ENCODE measurements at places on chromosomes 5 and 9.

- DNase-seq: no peak
Measured at GRCh38 chr5:105878402-105878801, 1792.3 kb downstream of the EFNA5 start.

GRCh38 chr5:32498484-32498883 is 53.9 kb upstream of the ZFR start:
- DNase-seq: no peak

DNA sequence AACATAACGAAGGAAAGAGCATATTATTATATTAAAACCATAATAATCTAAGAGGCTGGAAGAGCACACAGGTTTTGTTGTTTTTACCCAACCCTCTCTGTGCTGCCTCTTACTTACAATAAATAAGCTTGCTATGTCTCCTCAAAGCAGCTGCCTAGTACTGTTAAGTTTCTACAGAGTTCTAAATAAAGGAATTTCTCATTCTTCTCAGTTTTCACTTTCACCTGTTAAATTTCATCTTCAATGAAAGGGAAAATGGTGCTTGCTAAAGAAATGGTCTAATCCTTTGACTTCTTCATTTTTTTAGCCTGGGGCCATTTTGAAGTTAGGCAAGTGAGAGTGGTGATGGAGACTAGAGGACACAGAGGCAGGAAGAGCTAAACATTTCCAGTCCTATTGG is 396.1 kb downstream of the MAN2A1 start:
- no peak for DNase-seq

GRCh38 chr9:86287013-86287412 is 4.7 kb upstream of the ISCA1 start:
- peak; percentile 84 for DNase-seq

DNA sequence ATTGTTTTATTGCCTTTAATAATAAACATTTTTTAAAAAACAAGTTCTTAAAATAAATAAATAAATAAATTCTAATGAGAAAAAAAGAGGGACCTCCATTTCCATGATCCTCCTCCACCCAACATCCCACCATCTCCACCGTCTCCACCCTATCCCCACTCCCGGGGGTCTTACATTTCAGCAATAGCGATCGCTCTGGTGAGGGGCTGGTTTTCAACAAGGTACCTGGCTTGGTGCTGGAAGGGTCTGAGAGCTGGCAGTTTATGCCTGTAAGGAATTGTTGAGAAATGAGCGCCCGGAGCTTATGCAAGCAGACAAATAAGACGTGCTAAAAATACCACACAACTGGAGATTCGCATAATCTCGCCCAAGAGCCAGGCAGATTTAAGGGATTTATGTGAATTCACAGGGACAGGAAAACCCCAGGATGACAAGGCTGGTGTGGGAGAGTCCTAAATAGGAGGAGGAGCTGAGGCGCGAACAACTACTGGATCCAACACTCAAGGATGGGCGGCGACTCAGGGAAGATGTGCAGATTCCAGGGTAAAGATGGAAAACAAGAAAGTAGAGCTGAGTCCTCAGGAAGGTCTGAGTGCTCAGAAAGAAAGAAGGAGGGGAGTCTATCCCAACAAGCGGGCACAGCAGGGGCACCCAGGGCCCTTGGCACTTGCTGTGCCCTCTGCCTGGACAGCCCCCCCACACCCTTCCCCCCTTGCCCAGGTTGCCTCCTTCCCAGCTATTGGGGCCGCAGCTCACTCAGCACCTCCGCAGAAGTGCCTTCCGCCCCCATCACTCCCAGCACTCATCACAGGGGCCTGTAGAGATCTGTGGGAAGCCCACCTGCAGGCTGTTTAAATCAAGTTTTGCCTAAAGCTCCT is 27.0 kb downstream of the TRIM14 start:
- DNase-seq: peak; percentile 61

DNA sequence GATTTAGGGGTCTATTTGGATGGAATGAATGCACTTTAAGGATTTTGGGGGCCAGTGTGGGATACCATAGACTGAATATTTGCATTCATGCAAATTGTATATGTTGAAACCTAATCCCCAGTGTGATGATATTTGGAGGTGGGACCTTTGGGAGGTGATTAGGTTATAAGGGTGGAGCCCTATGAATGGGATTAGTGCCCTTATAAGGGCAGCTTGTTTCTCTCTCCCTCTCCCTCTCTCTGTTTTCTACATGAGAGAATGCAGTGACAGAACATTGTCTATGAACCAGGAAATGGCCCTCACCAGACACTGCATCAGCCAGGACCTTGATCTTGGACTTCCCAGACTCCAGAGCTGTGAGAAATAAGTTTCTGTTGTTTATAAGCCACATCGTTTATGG is 166.1 kb downstream of the MED10 start:
- no peak for DNase-seq

GRCh38 chr9:18544456-18544855 is 70.5 kb downstream of the ADAMTSL1 start:
- no peak for DNase-seq

- DNase-seq: peak; percentile 53
Measured at GRCh38 chr9:112224401-112225289, 49.5 kb upstream of the SUSD1 start.

- DNase-seq: no peak
Measured at GRCh38 chr9:121297389-121297788, 29.4 kb downstream of the GSN start.

DNA sequence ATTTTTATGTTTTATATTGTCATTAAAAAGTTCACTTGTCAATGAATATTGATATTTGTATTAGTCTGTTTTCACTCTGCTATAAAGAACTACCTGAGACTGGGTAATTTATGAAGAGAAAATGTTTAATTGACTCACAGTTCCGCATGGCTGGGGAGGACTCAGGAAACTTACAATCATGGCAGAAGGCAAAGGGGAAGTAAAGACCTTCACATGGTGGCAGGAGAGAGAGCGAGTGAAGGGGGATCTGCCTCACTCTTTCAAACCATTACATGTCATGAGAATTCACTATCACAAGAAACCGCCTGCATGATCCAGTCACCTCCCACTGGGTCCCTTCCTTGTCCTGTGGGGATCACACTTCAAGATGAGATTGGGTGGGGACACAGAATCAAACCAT is 27.4 kb downstream of the SRD5A1 start:
- no peak for DNase-seq

- DNase-seq: no peak
Measured at GRCh38 chr9:132293145-132293721, 61.6 kb downstream of the SETX start.

DNA sequence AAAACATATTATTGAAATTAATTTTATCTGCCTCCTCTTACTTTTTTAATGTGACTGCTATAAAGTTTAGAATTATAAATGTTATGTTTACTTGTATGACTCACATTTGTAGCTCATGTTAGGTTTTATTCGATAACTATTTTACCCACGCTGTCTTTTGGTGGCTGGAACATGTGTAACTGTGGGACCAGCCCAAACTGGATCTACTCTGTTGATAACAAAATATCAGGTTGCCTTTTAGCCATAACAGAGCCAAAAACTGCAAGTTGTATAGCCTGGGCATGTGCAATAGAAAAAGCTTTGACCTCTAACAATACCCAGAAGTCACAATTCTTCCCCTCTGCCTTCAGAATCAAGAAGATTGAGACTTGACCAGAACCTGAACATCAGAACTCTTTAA is 356.5 kb downstream of the PRELID2 start:
- DNase-seq: peak; percentile 58

DNA sequence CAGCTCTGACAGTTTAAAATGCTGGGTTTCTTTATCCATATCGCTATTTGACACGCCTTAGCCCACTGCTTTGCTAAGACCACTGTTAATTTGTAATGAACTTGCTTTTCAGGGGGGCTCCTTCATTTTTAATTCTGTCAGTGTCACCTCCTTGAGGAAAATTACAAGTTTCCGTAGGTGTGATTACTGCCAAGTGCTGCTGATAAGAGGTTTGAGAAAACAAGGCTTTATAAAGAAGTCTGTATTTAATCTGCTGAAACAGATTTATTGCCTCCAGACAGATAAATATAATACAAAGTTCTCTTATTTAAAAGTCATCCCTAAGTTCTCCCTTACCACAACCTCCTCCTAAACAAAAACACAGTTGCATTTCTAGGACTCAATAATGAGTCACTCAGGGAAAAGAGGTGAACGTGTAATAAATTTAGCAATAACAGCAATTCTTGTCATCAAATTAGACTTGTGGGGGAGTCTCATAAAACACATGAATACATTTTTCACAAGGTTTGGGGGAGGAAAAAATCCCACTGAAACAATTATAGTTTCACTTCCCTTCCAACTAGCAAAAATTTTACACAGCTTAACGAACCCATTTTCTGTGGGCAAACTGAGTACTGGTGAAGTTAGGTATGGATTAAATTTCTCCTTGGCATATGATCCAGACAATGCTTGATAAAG is 72.8 kb downstream of the MAPKAP1 start:
- DNase-seq: no peak
